NCI-H82 (cell line): ENCODE measurements at places on chromosomes 4 and X.
A peak's percentile ranks its signal among the peaks of the same experiment; 100 is the strongest.

GRCh38 chr4:40046311-40046980 is 10.2 kb upstream of the N4BP2 start:
- no peak for DNase-seq

GRCh38 chr4:162683659-162684370 is 482.9 kb downstream of the NAF1 start:
- DNase-seq: no peak

GRCh38 chrX:17473021-17473420 is 98.0 kb downstream of the NHS start:
- no peak for DNase-seq

- DNase-seq: peak; percentile 24
These were observed 51.1 kb downstream of the C4orf51 start for GRCh38 chr4:145731028-145731427.

DNA sequence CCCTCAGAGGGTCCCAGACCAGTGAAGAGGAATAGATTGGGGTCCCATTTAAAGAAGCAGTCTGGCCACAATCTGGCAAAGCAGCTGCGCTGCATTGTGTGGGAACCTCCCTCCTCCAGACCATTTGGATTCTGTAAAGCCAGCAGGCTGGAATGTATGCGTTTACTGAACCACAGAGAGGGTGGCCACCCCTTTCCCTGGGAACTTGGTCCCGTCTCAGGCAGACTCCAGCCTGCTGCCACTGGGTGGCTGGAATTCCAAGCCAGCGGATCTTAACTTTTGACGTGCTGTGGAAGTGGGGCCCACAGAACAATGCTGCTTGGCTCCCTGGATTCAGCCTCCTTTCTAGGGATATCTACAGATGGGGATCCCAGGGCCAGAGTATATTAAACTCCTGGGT is 307.2 kb downstream of the DACH2 start:
- no peak for DNase-seq
